ENCODE measurements at places on chromosomes 16 and 17.

GRCh38 chr17:19943599-19943998 is 34.0 kb downstream of the AKAP10 start:
- no peak for DNase-seq

DNA sequence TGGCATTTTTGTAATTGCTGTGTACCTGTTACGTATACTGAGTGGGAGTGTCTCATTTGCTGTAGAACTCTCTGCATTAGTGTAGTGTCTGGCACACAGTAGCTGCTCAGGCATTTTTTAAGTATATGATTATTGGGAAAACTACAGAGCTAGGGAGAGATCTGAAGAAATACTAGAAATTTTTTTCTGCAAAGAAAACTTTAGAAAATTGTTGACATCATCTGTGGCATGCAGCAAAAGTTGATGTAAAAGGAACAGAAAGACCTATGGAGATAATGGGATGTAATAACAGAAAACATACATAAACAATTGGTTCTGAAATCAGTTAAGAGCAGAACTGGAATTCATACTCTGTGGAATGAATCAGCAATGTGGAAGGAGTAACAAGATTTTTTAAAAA is 11.6 kb downstream of the CLTC start:
- no peak for DNase-seq

- no peak for DNase-seq
Observed at GRCh38 chr16:84410361-84411138, 42.2 kb downstream of the ATP2C2 start.

- no peak for DNase-seq
Observed at GRCh38 chr16:15031179-15031578, 24.7 kb downstream of the NTAN1 start.

DNA sequence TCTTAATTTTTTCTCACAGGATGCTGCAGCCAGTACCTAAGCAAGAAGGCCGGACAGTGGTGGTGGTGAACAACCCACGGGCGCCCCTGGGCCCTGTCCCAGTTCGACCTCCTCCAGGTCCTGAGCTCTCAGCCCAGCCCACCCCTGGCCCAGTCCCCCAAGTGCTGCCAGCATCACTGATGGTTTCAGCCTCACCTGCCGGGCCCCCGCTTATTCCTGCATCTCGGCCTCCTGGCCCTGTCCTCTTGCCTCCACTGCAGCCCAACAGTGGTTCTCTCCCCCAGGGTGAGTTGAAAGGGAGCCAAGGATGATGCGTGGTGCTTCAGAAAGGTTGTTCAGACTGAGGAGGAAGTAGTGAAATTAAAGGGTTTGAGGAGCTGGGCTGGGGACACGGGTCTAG is 21.7 kb downstream of the SRCAP start:
- no peak for DNase-seq

- no peak for DNase-seq
Observed at GRCh38 chr16:67708368-67708771, 10.7 kb downstream of the GFOD2 start.

- DNase-seq: no peak
Observed at GRCh38 chr16:84327926-84328505, 33.3 kb downstream of the WFDC1 start.

DNA sequence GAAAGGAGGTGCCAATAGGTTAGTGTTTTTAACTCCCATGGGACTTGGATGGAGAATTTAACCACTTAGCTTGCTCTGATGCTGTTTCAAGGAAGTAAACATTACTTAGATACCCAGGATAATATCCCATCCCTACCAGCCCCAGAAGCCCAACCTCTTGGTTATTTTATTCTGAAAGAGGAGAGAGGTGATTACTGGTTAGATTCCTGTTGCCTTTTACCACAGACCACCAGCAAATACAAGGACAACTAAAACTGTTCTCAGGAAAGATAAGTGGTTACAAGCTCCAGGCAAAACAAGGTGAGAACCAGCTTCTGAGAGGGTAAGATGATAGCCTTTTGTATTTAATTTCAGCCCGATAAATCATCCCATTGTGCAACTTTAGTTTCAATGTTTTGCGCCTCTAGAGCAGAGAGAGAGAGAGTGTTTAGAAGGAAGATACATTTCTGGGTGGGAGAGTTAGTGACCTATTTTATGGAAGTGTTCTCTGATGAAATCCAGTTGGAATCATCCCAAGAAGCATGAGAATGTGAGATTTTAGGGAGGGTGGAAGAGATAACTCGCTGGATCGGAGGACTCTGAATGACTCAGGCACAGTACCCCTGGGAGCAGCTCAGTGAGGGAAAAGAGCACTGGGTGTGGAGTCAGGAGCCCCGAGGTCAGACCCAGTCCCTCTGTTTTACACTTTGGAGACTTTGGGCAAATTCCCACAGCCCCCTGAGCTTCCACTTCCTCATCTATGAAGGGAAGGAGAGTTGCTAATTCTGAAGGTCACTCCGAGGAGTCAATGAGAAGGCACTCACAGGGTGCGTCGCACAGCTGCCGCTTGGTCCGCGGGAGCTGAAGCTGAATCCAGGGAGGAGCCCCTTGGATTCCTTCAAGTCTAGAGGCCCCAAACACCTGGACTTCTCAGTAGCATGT is 12.1 kb downstream of the GLP2R start:
- no peak for DNase-seq

- no peak for DNase-seq
Observed at GRCh38 chr16:29852654-29853053, 10.4 kb downstream of the CDIPT start.

DNA sequence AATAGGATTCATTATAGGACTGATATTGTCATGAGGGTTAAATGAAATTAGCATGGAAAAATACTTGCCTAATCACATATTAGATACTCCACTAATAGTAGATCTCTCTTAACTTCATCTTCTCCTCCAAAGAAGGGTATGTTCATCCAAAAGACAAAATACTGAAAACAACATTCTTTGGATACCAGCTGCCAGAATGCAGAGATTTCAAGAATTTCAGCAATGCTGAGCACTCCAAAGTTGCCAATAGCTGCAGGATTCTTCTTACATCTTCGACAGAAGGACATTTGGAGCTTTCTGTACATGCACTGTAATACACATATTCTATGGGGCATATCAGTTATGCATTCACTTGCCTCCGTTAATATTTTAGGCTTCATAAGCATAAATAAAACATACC is 436.5 kb downstream of the HAPSTR1 start:
- DNase-seq: no peak

DNA sequence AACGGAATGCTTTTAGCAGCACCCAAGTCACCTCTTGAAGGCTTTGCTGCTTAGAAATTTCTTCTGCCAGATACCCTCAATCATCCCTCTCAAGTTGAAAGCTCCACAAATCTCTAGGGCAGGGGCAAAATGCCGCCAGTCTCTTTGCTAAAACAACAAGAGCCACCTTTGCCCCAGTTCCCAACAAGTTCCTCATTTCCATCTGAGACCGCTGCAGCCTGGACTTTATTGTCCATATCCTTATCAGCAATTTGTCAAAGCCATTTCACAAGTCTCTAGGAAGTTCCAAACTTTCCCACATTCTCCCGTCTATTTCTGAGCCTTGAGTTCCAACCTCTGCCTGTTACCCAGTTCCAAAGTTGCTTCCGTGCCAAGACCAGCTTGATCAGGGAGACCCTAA is 27.4 kb downstream of the TMC6 start:
- DNase-seq: no peak

DNA sequence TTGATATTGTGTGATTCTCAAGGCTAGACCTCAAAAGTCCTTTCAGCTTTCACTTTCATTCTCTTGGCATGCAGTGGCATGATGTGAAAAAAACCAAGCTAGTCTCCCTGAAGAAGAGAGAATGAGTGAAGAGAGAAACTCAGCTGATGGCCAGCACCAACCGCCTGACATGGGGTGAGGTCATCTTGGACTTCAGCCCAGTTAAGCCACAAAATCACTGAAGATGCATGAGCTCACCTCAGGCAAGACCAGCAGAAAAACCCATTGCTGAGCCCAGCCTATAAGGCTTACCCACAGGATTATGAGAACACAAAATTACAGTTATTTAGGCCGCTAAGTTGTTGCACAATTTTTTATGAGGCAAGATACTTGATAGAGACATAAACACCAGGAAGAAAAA is 496.5 kb downstream of the TOX3 start:
- DNase-seq: no peak

DNA sequence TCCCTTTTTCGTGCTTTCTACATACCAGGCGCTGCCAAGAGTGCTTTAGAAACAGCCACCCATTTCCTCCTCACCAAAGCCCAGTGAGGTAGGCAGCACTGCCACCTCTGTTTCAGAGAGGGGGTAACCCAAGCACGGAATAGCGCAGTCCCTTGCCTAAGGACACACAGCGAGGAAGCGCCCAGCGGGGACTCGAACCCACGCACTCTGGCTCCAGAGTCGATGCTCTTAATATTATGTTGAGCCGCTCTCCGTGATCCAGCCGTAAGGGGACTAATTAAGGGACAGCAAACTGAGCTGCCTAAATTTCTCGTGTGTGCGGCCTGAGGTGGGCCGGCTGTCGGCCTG is 497 bp downstream of the CES1 start:
- DNase-seq: no peak

- no peak for DNase-seq
Observed at GRCh38 chr17:78746263-78746948, 35.7 kb downstream of the CYTH1 start.

- no peak for DNase-seq
Observed at GRCh38 chr17:1386265-1386664, 13.8 kb downstream of the YWHAE start.

DNA sequence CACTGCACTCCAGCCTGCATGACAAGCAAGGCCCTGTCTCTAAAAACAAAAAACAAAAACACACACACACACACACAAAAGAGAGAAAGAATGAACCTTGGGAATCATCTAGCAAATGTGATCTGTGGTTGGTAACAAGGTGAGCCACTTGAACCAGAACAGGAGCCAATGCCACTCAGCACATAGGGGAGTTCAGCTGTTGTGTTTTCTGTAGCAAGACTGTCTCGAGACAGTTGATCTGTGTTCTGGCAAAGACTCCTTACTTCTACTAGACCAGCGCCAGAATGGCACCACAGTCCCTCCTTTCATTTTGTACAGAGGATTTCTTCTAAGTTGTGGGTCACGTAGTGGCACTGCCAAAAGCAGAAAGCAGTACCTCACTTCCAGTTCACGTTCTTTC is 20.7 kb downstream of the ATP2A1 start:
- no peak for DNase-seq

DNA sequence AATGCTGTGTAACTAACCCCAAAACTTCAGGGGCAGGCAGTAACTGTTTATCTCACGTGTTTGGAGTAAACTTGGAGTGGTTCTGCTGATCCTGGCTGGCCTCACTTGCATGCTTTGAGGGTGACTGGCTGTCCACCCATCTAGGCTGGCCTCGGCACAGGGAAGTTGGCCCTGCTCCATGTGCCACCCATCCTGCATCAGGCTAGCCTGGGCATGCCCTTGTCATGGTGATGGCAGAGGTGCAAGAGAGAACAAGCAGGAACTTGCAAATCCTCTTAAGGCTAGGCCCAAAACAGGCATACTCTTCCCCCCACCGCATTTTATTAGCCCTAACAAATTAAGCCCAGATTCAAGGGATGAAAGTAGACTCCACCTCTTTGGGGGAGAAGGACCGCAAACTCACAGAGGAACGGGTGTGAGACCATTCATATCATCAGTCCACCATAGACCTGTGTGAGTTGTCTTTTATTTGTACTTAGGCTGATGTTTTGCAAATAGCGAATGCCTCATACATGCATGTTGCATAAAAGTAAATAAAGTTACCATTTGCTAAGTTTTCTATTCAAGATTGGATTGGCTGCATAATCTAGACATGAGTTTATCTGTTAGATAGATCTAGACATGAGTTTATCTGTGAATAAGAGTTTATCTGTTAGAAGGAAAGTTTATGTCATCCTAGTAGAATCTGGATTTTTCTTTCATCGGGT is 221.0 kb downstream of the CCDC182 start:
- DNase-seq: no peak

DNA sequence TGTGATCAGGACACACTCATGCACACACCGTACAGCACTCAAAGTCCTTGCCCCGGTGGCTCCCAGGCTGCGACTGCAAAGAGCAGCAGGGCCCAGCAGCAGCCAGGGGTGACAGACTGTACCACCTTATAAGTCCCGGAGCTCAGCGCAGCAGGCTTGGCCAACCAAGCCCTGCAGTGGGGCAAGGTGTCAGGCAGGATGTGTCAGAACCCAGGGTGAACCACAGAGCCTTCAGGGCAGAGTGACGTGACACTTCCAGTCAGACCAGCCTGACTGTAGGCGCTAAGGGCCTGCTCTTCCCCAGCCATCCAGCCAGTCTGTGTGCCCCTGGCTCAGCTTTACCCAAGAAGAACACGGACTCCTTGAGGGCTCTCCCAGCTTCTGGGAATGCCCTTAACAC is 204.1 kb downstream of the COPRS start:
- no peak for DNase-seq

- DNase-seq: no peak
Observed at GRCh38 chr16:67657751-67658518, 2.1 kb downstream of the ACD start.

DNA sequence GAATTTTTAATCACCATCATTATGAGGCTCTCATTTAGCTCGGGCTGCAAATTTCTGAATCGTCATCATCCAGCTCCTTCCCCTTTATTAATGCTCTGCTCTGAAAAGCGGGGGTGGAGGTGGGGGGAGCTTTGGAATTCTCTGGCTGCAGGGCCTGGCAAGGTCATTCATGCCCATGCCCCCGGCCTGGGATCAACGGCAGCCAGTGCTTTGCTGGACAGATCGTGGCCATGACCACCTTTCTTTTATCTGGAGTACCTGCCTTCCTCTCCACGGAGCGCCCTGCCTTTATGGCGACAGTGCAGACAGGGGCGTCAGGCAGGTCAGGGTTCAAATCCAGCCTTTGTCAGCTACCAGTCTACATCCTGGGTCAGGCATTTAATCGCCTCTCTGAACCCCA is 5.1 kb upstream of the CPSF4L start:
- no peak for DNase-seq

- DNase-seq: no peak
Observed at GRCh38 chr16:68355447-68356248, 44.8 kb downstream of the PRMT7 start.

Data from activated CD4-positive, alpha-beta T cell treated with anti-CD3 and anti-CD28 coated beads, Interleukin-2, amount 50 U/mL, for 4 hours (primary cell).